Retinal pigment epithelial cell (primary cell): ENCODE measurements at places on chromosomes 11 and 22.

DNA sequence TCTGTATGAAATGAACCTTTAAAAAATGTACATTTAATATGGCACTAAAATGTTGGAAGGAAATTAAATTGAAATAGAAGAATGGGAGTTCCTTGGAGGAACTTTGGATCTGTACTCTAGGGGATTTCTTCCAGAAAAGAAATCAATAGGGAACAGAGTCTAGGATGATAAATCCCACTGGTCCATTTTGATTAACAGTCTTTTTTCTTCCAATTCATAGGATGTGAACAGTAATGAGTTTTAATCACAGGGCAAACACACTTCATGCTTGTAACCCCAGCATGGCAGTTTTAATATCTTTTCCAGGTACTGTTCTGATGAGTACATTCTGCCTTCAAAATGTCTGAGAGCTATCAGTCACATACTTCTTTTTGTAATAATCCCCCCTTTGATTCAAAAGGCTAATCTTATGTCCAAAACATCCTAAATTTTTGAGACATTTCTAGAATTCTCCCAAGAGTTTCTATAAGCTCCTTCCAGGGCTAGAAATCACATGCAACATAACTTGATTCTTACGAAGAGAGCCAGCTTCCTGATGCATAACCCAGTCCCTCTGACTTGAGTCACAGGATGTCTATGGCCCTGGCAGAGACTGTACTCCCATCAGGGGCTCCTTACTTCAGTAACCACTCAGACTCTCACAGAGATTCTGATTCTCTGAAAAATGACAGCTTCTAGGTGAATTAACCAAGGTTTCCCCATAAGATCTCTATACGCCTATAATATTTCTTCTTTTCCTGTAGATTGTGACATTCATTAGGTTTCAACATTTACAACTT lies 112.9 kb downstream of the SLC36A4 start:
- DNase-seq = peak; percentile 76

GRCh38 chr22:29136782-29137700 lies 64.2 kb downstream of the KREMEN1 start:
- no peak for DNase-seq

GRCh38 chr11:69700278-69701140 lies 3.3 kb downstream of the FGF19 start:
- peak; percentile 34 for DNase-seq

GRCh38 chr11:15695096-15695721 lies 580.5 kb downstream of the INSC start:
- peak; percentile 24 for DNase-seq

DNA sequence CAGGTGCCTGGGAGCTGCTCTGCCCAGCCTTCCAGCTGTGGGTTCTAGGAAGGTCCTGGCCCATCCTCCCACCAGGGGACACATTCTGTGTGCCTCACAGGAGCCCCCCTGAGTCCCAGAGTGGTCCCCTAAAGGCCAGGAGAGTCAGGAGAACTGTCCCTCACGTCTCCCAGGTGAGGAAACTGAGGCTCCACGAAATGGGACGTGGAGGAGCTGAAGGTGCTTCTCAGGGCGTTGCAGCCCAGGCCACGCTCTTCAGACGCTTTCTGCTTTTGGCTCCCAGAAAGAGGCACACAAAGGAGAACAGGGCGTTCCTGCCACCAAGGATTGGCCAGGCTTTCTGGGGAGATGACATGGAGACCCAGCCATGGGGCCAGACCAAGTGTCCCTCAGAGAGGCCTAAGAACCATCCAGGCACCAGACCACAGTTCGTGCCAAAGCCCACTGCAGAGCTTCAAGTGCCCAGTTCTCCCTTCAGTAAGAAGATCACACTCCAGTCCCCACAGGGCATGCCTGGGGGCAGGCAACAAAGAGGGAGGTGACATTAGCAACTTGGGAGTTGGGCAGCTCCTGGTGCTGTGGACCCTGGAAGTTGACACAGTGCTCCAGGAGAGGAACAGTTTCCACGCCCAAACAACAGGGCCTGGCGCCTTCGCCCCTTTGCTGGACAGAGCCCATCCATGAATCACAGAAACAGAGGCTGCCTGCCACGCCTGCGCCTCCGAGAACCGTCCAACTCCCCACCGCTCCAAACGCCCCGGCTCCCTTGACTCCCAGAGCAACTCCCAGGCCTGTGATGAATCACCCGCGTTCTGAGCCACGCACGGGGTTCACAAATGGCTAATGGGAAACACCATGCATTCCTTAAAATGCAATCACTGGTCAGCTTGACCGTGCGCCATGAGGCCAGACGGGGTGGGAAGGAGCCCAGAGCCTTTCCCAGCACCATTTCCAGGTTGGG lies 589.2 kb downstream of the BRD1 start:
- DNase-seq = no peak

- no peak for DNase-seq
These were observed 86.1 kb downstream of the GRIA4 start for GRCh38 chr11:105696000-105696399.

DNA sequence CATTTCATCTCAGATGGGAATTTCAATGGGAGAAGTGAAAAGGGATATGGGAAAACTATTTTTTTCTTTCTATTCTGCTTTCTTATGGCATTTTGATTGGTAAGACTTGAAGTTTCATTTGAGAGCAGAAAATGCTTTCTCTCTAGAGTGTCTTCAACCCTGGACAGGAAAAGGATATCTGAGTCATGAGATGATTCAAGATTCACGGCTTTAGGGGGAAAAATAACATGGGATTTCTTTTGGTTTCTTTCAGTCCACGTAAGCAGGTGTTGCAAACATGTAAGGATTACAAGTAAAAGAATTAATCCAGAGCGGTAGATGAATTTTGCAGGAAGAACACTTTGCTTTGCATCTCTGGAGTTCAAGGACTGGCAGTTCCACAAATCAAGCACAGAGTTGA lies 1001.0 kb upstream of the TENM4 start:
- DNase-seq = no peak

GRCh38 chr11:111606986-111607385 lies 4.7 kb downstream of the SIK2 start:
- no peak for DNase-seq

DNA sequence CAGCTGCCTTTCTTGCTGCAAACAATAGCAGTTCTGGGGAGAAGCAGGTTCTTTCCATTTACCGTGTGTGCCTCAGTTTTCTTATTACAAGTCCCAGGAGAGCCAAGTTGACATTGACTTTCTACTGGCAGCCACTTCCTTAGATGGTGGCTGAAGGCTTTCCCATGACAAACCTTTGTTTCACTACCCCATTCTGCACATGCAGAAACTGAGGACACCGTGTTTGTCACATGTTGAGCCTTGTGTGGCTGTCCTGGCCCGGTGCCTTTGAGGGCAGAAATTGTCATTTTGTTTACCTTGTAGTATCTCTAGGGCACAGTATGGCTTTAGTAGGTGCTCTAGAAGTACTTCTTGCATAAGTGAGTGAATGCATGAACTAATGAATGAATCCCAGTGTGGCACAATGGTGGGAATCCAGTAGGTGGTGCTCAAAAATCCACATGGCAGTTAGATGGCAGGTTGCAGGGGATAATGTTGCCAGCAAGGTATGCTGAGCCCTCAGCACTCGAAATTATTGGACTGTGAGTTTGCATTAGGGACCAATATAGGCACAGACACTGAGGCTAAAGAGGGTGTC lies 101.6 kb downstream of the CSNK2A3 start:
- DNase-seq = no peak

- DNase-seq = no peak
These were observed 68.7 kb upstream of the AMPD3 start for GRCh38 chr11:10386361-10386760.

- no peak for DNase-seq
These were observed 107.7 kb upstream of the PARVA start for GRCh38 chr11:12269446-12270214.
